ENCODE measurements at places on chromosomes 6 and 20.

DNA sequence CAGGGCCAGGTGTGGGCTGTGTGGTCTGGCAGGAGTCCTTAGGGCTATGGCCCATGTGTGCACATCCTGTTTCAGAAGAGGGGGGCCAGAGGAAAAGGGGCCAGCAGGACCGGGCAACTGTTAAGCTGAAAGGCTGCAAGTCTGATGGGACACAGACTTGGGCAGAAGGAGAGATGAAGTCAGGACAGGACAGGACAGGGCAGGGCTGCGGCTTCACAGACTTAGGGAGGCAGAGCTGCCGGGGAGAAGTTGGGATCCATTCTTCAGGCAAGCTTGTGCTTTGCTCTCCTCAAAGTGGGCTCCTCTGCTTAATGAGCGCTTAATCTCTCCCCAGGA, 28.7 kb downstream of the MOCS1 start:
- DNase-seq: no peak

GRCh38 chr20:61072398-61072797, 179.7 kb upstream of the CDH4 start:
- no peak for DNase-seq

GRCh38 chr6:119002069-119002468, 67.1 kb upstream of the MCM9 start:
- no peak for DNase-seq

DNA sequence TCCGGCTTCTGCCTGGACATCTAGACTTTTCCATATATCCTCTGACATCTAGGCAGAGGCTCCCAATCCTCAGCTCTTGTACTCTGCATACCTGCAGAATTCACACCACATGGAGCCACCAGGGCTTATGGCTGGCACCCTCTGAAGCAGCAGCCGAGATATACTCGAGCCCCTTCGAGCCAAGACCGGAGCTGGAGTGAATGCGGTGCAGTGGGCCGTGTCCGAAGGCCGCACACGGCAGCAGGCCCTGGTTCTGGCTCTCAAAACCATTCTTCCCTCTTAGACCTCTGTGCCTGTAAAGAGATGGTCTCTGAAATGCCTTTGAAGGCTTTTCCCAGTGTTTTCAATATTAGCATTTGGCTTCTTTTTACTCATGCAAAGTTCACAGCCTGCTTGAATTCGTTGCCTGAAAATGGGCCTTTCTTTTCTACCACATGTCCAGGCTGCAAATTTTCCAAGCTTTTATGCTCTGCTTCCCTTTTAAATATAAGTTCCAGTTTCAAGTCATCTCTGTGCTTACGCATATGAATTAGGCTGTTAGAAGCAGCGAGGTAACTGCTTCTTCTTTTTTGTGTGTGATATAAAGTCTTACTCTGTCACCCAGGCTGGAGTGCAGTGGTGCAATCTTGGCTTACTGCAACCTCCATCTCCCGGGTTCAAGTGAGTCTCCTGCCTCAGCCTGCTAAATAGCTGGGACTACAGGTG, 3.8 kb upstream of the SIRPB1 start:
- no peak for DNase-seq

DNA sequence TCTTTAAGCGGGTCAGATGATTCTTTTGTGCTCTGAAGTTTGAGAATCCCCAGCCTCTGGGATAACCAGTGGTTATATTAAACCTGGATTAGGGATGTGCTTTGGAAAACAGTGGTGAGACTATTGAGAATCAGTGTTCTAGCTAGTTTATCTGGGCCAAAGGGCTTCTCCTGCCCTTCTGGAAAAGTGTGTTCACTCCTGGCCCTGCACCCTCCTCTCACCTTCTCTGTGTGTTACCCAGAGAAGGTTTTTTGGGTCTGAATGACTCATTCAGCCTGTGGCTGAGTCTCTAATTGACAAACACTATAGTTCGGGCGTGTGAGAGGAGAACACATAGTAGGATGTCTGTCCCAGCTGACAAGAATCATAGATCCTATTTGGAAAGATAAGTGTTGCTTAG, 66.7 kb downstream of the LRRC1 start:
- DNase-seq: no peak
